ENCODE measurements at places on chromosomes 4 and X. TPM values are rescaled to one million over a fixed set of nuclear protein-coding genes. Genes with fewer than 3 reads are reported as not detected.

DNA sequence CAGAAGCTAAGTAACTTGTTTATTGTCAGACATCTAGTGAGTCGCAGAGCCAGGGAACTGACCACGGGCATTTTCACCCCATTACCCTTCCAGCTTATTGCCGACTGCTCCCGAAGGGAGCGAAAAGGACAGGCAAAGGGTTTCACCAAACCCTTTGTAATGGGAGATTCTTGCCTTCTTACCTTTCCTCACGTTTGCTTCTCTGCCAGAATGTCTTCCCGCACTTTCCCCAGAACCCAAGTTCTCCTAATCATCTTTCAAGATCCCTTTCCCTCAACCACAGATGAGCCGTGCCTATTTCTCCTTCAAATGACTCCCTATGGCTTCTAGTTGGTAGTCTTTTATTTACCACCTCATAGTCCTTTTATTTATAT lies 520 bp upstream of the SRP72 start:
- DNase-seq, result no peak
- H3K27ac ChIP-seq, result peak overlapping the region; percentile 94
- peaks cover 25% of the 10 kb centered on the region for H3K4me1 ChIP-seq
- peaks cover 12% of the 10 kb centered on the region for H3K36me3 ChIP-seq
- H3K4me3 ChIP-seq, result peak overlapping the region; percentile 94

- H3K4me3 ChIP-seq, result no peak overlapping the region
- DNase-seq, result no peak
- no peaks in the 10 kb centered on the region for H3K36me3 ChIP-seq
Measured at GRCh38 chrX:39936886-39937770, 160.6 kb downstream of the BCOR start.

DNA sequence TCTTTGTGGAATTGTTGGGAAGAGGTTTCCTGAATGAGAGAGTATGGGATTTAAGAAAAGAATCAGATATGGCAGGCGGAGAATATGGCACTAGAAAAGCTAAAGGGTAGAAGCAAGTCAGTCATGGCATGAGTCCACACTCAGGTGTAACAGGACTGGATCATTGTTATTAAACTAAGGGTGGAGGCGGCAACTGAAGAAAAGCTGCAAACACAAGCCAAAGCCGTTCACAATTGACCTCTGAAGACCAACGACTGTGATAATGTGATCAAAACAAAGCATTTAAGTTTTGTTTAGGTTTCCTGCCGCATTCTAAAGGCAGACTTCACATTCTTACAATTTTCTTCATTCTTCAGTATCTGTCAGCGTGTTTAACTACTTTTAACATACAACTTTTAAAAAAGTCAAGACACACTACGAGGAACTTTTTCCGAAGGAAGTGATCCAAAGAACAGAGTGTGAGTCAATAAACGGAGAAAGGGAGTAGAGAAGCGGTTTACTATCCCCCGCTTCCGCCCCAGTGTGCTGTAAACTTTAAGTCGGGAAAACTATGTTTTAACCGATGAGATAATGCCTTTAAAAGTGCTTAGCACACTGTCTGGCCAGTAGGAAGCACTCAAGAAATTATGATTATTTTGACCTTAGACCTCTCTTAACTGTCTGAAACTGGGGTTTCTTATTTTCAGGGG lies 909 bp upstream of the SLAIN2 start:
- H3K4me3 ChIP-seq, result peak overlapping the region; percentile 48
- H3K4me1 ChIP-seq, result peaks cover 25% of the 10 kb centered on the region
- H3K27ac ChIP-seq, result peak overlapping the region; percentile 92

DNA sequence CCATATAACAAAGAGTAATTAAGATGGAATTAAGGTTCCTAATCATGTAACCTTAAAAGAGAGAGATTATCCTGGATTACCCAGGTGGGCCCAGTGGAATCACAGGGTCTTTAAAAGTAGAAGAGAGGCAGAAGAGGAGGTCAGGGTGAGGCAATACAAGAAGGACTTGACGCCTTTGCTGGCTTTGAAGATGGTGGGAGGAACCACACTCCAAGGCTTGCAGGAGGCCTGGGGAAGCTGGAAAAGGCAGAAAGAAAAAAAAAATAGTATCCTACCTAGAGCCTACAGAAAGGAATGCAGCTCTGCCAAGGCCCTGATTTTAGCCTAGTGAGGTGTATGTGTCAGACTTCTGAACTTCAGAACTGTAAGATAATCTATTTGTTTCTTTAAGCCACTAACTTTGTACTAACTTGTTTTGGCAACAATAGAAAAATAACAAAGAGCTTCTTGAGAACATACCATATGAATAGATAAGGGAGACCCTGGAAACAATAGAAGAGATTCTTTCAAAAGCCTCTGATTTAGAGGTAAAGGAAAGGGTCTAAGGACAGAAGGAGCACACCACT lies 229.9 kb upstream of the TTC29 start:
- H3K4me1 ChIP-seq, result peaks cover 9% of the 10 kb centered on the region
- H3K27ac ChIP-seq, result no peak overlapping the region
- H3K4me3 ChIP-seq, result no peak overlapping the region
- no peaks in the 10 kb centered on the region for H3K36me3 ChIP-seq
- H3K27me3 ChIP-seq, result no peaks in the 10 kb centered on the region
- DNase-seq, result no peak

- H3K4me1 ChIP-seq, result no peaks in the 10 kb centered on the region
- no peaks in the 10 kb centered on the region for H3K27me3 ChIP-seq
- H3K27ac ChIP-seq, result no peak overlapping the region
- no peak for DNase-seq
- no peaks in the 10 kb centered on the region for H3K36me3 ChIP-seq
Measured at GRCh38 chr4:118783887-118784286, 52.0 kb downstream of the SEC24D start.

DNA sequence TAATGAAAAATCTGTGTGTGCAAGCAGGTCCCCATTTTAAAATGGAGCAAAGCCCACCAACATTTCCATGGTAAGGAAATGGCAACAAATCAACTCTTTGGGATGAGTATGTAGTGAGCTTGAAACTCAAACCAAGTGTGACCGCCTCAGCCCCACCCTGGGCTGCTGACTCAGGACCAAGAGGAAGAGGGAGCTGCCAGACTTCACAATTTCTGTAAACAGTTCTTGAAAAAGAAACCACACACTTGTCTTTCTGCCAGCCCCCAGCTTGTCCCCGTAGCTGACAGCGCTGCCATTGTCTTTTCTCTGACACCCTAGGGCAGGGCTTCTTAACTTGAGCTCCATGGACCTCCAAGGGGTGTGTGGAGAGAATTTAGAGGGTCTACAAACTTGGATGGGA lies 10.3 kb downstream of the RTL5 start:
- peaks cover 29% of the 10 kb centered on the region for H3K4me1 ChIP-seq
- no peaks in the 10 kb centered on the region for H3K36me3 ChIP-seq
- DNase-seq, result peak; percentile 63
- H3K27me3 ChIP-seq, result no peaks in the 10 kb centered on the region
- peak overlapping the region; percentile 24 for H3K27ac ChIP-seq

DNA sequence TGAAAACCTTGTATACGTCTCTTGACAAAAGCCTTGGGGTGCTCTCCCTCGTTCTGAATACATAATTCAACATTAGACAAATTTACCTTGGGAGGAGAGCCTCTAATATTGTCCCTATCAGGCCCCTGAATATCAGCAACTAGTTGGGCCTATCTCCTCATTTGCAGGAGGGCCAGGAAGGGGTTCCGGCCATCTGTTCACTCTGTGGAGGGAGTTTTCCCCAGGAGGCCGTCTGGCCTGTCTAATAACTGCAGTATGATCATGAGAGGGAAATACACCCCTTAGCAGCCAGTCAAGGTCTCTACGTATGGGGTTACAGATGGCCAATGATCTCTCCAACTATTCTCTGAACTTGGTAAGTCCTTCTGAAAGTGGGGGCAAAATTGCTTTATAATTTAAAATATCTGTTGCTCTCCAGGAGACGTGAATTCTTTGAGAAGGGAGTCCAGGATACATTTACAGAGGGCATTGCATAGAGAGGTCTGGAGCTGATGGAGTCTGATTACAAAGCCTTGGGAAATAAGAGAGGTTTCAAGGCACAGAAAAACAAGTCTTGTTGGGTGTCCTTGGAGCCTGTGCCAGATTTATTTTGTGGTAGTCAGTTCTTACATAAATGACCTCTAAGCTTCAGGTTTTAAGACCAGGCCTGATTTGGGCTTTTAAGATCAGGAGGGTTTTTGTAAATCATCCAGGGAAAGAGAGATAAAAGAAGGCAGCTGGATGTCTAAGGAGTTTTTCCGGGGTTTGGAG lies 48.2 kb upstream of the UXT start:
- H3K4me1 ChIP-seq, result no peaks in the 10 kb centered on the region
- no peak overlapping the region for H3K4me3 ChIP-seq
- no peak overlapping the region for H3K27ac ChIP-seq
- no peaks in the 10 kb centered on the region for H3K36me3 ChIP-seq
- no peak for DNase-seq

DNA sequence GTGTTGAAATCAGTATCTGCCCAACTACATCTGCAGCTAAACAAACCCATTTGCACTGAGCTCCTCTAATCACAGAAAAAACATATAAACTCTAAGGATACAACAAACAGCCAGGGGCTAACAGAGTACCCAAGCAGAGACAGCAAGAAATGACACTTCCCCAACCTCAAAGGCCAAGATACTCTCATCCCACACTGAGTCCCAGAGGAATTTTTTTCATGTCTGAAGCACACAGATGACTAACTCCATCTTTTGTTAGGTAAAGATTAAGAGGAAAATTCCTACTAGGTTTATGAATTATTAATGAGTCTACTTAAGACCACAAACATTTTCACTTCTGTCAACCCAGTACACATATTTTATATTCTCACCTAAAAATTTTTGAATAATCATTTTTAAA lies 31.6 kb downstream of the SEPSECS start:
- H3K36me3 ChIP-seq, result no peaks in the 10 kb centered on the region
- H3K27ac ChIP-seq, result no peak overlapping the region
- no peak overlapping the region for H3K4me3 ChIP-seq
- H3K4me1 ChIP-seq, result peaks cover 11% of the 10 kb centered on the region
- no peak for DNase-seq

GRCh38 chrX:5341902-5342301 lies 886.8 kb downstream of the NLGN4X start:
- no peak overlapping the region for H3K4me3 ChIP-seq
- no peaks in the 10 kb centered on the region for H3K36me3 ChIP-seq
- no peak overlapping the region for H3K27ac ChIP-seq
- DNase-seq, result peak; percentile 6
- H3K27me3 ChIP-seq, result no peaks in the 10 kb centered on the region

- no peak overlapping the region for H3K4me3 ChIP-seq
- H3K4me1 ChIP-seq, result no peaks in the 10 kb centered on the region
- H3K36me3 ChIP-seq, result no peaks in the 10 kb centered on the region
Measured at GRCh38 chr4:1130316-1131186, 17.2 kb upstream of the RNF212 start.

DNA sequence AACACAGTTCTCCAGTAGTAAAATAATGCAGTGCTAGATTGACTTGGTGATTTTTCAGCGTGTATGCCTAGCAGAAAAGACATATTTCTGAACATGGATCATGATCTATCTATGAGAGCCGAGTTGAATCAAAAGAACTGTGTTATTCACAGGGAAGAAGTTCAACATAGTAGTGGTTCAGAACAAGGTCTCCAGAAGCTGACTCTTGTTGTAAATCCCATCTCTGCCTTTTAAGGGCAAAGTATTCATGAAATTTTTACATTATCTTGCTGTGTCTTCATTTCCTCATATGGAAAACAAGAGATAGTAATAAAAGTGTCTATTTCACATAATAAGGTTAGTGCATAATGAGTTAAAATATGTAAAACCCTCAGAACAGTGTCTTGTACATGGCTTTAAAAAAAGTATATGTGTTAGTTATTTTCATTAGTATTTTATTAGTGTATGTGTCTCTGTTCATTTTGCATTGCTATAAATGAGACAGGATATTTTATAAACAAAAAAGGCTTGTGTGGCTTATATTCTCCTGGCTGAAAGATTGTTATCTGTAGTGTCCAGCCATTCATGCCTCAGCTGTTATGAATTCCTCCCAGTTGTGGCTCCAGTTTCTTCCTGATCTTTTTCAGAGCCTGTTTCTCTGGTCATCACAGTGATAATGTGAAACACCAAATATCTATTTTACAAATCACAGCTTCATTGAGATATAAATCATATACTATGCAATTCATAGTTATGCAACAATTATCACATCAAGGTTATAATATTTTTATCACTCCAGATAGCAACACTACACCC lies 1351.2 kb downstream of the STIM2 start:
- H3K4me1 ChIP-seq, result peaks cover 6% of the 10 kb centered on the region
- no peak overlapping the region for H3K4me3 ChIP-seq
- no peak for DNase-seq
- no peak overlapping the region for H3K27ac ChIP-seq
- H3K36me3 ChIP-seq, result no peaks in the 10 kb centered on the region

- no peak overlapping the region for H3K4me3 ChIP-seq
- H3K36me3 ChIP-seq, result no peaks in the 10 kb centered on the region
- no peaks in the 10 kb centered on the region for H3K27me3 ChIP-seq
- DNase-seq, result no peak
- H3K27ac ChIP-seq, result no peak overlapping the region
- H3K4me1 ChIP-seq, result no peaks in the 10 kb centered on the region
Measured at GRCh38 chr4:139833151-139833910, 167.7 kb downstream of the MGST2 start.

- H3K4me3 ChIP-seq, result no peak overlapping the region
- DNase-seq, result no peak
- H3K27me3 ChIP-seq, result no peaks in the 10 kb centered on the region
Measured at GRCh38 chrX:13669246-13669737, 16.4 kb downstream of the TCEANC start.

Gene RASL11B
- total RNA-seq, result 50.0 TPM

Gene MMAA
- total RNA-seq, result 3.1 TPM

Gene RAB39B
- total RNA-seq, result 1.7 TPM

Gene GPM6B
- total RNA-seq, result 3.4 TPM

Gene FAM47E
- 1.6 TPM for total RNA-seq

Gene DHX15
- total RNA-seq, result 109 TPM

Gene PAK3
- total RNA-seq, result 2.1 TPM

Gene ARAP2
- total RNA-seq, result 3.9 TPM

Gene CLDN24
- not detected for total RNA-seq

Gene FGF16
- 17.9 TPM for total RNA-seq

Gene RBM46
- 0.11 TPM for total RNA-seq

Measured in cardiac muscle cell (in vitro differentiated cells and primary cell).